Activated CD4-positive, alpha-beta memory T cell treated with anti-CD3 and anti-CD28 coated beads, Interleukin-2, amount 10 ng/mL, durations not matched to agents 7 days and 5 days (primary cell): ENCODE measurements at places on chromosomes 1 and 21. TPM values are rescaled to one million over a fixed set of nuclear protein-coding genes. Genes with fewer than 3 reads are reported as not detected.

- H3K4me1 ChIP-seq: peaks cover 47% of the 10 kb centered on the region
- no peaks in the 10 kb centered on the region for H3K27me3 ChIP-seq
- peaks cover 4% of the 10 kb centered on the region for H3K36me3 ChIP-seq
These were observed 982 bp downstream of the SLC9A1 start for GRCh38 chr1:27153927-27154358.

DNA sequence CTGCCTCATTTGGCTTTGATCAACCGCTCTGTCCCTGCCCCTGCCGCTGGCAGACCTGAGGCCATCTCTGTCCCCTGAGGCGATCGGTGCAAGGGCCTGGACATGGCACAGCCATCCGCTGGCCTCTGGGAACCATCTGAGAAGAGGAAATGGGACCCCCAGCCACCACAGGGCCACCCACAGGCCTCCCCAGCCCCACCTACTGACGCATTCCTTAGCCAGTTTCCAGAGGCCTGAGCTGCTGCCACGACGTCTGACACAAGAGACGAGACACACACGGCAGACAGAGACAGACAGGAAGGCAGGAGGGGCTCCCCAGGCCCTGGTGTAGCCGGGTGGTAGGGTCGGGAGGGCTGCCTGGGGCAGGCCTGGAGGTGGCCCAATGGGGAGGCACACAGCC lies 37.3 kb upstream of the EDN2 start:
- H3K4me1 ChIP-seq: peaks cover under 1% of the 10 kb centered on the region
- no peaks in the 10 kb centered on the region for H3K27me3 ChIP-seq
- H3K36me3 ChIP-seq: peaks cover 20% of the 10 kb centered on the region
- no peak for DNase-seq
- H3K4me3 ChIP-seq: no peak overlapping the region

DNA sequence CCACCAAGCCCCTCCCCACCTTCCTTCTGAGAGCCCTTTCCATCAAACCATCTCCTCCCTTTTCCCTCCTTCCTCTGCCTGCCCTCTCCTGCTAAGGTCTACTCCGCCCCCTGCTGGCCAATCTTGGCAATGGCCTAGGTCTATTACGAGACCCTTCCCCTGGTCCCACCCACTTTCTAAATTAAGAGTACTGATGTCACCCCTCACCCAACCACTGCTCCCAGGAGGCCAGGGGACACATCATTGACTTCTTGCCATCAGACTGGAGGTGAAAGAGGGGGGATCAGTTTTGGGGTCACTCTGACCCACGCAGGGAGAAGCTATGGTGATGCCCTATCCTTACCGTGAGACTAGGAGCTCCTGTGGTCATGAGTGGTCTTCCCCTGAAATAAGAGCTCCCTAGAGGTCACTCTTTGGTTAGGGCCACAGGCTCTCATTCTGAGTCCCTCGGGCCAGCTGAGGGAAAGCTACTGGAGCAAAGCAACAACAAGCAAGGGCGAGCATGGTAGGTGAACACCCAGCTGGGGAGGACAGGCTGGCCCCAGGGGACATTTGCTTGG lies 34.6 kb upstream of the S100A7 start:
- H3K27ac ChIP-seq: no peak overlapping the region
- no peaks in the 10 kb centered on the region for H3K36me3 ChIP-seq
- H3K27me3 ChIP-seq: peaks cover 30% of the 10 kb centered on the region

- peaks cover 24% of the 10 kb centered on the region for H3K4me1 ChIP-seq
- H3K4me3 ChIP-seq: no peak overlapping the region
- H3K36me3 ChIP-seq: no peaks in the 10 kb centered on the region
- H3K27ac ChIP-seq: no peak overlapping the region
- H3K27me3 ChIP-seq: peaks cover 6% of the 10 kb centered on the region
These were observed 5.5 kb downstream of the FBXO2 start for GRCh38 chr1:11648732-11649158.

The TRAPPC3 gene
- 58.4 TPM for total RNA-seq
